ENCODE measurements at places on chromosomes 5 and 9.

DNA sequence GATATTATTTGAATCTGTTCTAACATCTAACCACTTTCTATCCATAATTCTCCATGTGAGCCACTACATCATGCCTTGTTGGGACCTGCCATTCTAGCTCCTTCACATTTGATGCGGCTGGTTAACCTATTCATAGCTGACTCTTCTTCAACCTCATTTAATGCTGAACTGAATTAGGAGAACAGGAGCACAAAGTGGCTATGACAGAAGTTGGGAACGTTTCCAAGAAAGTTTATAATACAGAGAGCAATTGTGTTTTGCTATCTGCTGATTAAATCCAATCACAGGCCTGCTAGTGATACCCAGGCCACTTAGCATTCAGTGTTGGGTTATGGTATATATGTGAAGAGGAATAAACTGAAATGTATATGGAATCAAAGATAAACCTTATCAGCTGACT, 440.3 kb downstream of the PTPRD start:
- DNase-seq: no peak

GRCh38 chr9:85038061-85038460, 368.5 kb downstream of the NTRK2 start:
- DNase-seq: peak; percentile 49

DNA sequence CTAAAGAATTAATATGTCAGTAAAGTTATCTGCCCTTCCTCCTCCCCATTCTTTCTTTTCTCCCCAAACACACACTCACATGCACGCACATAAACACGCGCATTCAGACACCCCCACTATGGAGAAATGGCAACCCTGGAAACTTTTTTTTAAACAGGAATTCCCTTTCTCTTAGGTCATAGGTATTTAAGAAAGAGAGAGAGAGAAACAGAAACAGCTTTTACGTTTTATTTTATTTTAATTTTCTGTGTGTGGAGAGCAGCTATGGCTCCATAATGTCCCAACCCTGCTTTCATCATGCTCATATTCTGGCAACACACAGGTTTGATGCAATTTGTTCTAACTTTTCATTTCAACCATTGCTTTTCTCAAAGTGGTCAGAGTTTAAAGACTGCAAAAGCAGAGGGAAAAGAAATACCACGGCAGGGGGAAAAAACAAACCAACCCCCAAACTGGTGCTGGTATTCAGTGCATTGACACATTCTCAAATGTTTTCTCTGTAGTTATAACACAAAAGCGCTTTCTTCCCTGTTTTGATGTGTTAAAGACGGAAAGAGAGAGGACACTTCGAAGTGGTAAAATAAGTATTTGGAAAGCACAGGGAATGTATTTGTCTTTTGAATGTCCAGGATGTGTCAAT, 126.0 kb upstream of the TMEM161B start:
- DNase-seq: no peak

DNA sequence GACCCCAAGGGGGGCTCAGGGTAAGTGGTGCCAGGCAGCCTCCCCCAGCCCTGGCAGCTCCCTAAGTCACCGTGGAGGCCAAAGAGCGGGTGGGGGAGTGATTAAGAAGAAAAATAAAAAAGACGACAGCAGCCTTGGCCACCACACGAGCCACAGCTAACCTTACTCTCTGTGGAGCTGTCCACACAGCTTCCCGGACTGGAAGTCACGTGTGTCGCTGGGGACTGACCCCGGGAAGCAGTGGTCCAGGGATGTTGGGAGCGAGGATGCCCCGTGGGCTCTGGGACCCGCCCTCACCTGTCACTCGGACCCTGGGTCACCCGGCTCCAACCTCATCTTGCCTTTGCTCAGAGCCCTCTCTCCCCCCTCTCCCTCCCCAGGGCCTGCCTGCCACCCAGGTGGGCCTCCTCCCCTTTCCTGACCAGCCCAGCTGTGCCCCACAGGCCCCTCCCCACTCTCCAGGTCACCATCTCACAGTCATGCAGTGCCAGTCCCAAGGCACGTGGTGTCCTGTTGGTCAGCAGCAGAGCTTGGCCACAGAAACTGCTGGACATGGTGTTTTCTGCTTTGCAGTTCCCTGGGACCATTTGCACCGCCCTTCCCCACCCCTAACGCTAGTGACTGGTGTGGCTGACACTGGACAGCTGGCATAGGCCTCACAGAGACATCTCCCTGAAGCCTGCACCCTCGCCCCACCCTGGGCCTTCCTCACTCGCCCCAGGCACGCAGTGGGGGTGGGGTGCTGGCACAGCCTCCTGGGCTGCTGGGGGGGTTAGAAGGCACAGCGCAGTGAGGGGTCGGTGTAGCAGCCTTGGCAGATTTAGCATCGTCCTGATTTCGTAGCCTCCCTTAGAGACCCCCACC, 9.8 kb upstream of the EXOC3 start:
- DNase-seq: no peak

DNA sequence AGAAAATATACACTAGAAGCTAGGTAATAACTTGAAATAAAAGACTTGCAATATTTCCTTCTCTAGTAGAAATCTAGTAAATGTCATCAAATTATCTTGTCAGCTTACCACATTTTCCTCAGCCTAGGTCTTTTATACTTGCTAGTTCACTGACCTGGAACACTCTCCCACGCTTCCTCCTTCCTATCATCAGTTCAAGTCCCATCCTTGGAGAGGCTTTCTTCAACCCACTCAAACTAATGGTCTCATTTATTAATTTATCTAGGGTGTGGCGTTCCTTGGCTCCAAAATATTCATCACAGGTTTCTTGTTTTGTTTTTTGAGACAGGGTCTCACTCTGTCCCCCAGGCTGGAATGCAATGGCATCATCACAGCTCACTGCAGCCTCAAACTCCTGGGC, 2.9 kb downstream of the FAM13B start:
- no peak for DNase-seq

GRCh38 chr9:136363949-136364748, 605 bp upstream of the DNLZ start:
- no peak for DNase-seq
